Stimulated activated CD8-positive, alpha-beta memory T cell treated with anti-CD3 and anti-CD28 coated beads, Interleukin-4, amount 100 ng/mL, for 24 hours (primary cell): ENCODE measurements at places on chromosomes 11 and 22.

GRCh38 chr11:119664063-119664572, 64.9 kb downstream of the NECTIN1 start:
- no peak for DNase-seq

- DNase-seq = no peak
Measured at GRCh38 chr11:77779935-77780334, 40.6 kb downstream of the RSF1 start.

DNA sequence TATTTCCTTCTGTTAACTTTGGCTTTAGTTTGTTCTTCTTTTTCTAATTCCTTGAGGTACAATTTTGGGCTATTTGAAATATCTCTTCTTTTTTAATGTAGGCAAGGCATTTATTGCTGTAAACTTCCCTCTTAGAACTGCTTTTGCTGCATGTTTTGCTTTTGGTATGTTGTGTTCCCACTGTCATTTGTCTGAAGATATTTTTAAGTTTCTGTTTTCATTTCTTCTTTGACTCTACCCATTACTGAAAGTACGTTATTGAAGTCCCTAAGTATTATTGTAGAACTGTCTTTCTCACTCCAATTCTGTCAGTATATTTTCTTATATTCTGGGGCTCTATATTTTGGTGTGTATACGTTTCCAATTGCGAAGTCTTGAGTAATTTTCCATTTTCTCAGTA, 77.9 kb downstream of the KCNQ1OT1 start:
- no peak for DNase-seq

DNA sequence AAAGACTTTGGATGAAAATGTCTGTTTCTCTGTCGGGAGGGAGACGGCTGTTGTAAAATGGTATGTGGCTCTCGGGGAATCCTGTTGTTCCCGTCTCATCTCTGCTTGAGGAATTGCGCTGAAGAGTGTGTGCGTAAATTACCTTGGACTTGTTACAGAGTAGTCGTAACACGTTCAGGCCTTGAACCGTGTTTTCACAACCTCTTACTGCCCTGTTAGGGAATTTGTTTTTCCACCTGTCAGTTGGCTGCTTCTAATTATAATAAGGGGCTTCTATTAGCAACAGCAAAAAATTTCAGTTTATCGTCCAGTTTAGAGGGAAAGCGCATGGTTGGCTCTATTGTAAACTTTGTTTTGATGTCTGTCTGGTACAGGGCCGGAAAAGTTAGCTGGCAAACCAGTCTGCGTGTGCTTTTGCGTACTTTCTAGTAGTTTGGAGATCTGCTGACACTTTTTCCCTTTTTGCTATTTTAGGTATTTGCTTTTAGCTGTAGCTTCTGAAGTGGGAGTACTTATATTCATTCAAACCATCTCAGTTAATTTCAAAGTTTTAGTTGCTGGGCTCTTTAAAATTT, 1.5 kb downstream of the HIPK3 start:
- DNase-seq = no peak

DNA sequence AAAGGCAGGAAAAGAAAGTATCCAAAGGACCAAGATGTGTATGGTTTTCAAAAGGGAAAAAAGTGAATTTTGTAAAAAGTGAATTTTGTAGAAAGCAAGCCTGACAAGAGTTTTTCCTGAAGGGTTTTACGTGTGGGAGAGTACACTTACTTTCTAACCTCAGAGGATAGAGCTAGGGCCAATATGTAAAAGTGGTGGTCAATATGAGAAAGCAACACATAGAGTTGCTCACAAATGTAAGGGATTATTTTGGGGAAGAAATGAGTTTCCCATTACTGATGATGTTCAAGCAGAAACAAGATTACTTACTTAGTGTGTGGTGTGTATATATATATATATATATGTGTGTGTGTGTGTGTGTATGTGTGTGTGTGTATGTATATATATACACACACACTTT, 162.5 kb downstream of the SWAP70 start:
- DNase-seq = no peak

- DNase-seq = no peak
Measured at GRCh38 chr11:111282562-111283075, 15.7 kb upstream of the POU2AF3 start.

DNA sequence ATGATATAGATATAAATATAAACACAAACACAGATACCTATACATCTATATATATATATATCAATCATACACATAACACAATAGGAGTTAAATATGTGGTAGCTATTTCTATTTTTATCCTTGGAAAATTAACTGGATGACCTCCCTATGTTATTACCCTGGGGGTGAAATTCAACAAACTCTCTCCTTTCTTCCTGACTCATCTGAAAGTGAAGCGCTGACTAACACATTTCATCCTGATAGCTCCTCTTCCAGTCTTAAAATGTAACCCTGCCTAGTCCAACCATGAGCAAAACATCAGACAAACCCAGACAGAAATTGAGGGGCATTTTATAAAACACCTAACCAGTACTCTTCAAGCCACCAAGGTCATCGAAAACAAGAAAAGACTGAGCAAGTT, 220.6 kb upstream of the ISX start:
- no peak for DNase-seq

- no peak for DNase-seq
Measured at GRCh38 chr22:20810645-20811044, 36.7 kb downstream of the SERPIND1 start.

GRCh38 chr22:34903416-34903815, 162.5 kb upstream of the ISX start:
- DNase-seq = no peak
